ENCODE measurements at places on chromosomes 11 and 22.

- no peak for DNase-seq
Measured at GRCh38 chr22:25448435-25449051, 115.9 kb upstream of the GRK3 start.

DNA sequence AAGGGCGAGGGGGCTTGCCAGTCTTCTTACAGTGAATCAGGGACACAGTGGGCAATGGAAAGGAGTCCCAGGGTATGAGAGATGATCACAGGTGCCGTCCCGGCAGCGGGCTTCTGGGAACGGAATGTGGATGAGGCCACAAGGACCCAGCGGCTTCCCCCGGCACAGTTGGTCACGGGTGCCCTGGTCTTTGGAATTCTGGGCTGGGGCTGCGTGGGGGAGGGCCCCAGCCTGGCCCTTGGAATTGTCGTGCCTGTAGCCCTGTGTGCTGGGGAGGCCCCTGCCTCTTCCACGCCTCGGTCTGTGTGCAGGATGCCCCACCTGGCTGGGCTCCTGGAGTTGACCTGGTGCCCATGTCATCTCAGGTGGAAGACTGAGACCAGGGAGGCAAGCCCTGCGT is 76.6 kb downstream of the FBLN1 start:
- no peak for DNase-seq

GRCh38 chr22:30667494-30668385 is at the start of gene DUSP18:
Gene DUSP18, minus strand, starts transcription at chr22:30667875. Its CDS starts 3,872 bp downstream, at chr22:30664003.
- DNase-seq, result peak; percentile 85

DNA sequence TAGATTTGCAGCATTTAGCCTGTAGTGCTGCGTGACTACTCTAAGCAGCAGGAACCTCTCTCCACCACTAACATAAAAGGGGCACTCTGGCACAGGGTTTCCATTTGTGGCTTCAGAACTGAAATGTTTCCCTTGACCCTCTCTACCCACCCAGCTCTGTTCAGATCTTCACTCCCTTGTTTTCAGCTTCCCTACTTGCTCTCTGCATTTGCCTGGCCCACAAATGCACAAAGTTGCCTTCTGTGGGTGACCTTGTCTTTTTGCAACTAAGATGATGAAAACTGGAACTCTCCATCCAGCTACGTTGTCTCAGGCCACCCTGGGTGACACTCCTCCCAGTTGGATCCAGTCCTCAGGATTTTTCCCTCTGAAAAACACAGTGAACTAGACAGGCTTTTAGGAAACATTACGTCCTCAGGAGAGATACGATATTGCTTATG is 19.8 kb upstream of the PSMA1 start:
- DNase-seq, result peak; percentile 95
